NCI-H187 (cell line): ENCODE measurements at places on chromosomes 2 and 18.
A peak's percentile ranks its signal among the peaks of the same experiment; 100 is the strongest.

- DNase-seq: no peak
Measured at GRCh38 chr2:182049372-182050148, 63.9 kb downstream of the PPP1R1C start.

DNA sequence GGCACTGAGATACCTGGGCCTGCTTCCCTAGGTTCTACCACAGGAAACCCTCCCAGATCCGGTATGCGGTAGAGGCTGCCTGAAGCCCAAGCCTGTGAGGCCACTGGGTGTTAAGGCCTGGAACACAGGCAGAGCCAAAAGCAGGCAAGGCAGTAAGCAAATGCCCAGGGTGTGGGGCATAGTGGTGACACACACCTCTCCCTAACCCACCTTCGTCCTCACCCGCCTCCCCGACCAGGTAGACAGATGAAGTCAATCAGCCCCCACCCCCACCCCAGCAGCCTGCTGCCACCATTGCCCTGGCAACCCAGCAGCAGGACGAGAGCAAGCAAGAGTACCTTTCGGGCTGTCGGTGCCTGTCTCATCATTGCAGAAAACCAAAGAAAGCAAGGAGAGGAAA, 6.1 kb downstream of the DCTN1 start:
- no peak for DNase-seq

DNA sequence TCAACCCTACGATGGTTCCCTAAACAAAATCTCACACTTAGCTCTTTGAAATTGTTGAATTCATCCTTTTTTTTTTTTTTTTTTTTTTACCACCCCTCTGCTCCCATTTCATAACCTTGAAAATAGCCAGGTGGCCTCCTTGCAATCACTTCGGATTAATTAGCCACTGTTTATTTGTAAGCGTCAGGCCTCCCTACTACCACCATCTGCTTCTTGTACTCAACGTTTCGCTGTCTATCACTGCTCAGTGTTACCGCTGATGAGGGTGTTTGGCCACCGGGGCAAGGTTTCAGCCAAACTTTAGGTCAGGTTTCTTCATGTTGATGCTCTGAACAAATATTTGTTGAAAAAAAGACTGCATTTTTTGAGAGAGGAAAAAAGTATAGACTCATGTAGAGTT, 183.2 kb downstream of the EPHA4 start:
- no peak for DNase-seq

DNA sequence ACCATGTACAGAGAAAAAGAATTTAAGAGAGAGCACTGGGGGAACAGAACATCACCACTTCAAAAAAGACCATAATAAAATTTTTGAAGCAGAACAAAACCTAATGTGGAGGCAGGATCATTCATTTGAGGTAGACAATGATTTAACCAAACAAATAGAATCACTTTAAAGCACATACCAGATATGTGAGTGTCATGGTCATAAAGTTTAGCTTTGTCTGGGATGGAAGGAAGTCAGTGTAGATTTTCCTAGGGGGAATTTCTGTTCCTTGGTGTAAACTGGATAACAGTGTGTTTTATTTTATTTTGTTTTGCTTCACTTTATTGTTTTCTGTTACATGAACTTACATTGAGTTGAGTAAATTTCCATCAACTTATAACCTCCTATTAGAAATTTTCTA, 120.8 kb downstream of the CRIM1 start:
- no peak for DNase-seq

DNA sequence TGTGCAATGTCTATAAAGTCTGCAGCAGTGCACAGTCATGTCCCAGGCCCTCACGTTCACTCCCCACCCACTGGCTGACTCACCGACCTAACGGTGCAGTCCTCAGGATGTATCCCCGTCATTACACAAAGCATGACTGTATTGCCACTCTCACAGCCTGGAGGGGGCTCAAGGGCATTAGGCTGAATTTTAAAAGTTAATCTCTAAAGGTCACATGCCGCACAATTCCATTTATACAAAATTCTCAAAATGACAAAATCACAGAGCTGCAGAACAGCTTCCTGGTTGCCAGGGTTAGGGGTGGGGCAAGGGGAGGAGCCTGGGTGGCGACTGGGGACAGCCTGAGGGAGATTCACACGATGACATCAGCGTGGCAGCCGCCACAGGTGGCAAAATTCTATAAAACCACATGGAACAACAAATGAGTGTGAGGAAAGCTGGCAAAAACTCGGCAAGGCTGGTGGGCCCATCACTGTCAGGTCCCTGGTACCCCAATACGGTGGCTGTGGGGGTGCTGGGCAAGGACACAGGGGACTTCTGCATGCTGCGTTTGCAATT, 97.6 kb downstream of the NDUFA10 start:
- DNase-seq: no peak

GRCh38 chr2:196949116-196949515, 22.6 kb upstream of the PGAP1 start:
- no peak for DNase-seq

DNA sequence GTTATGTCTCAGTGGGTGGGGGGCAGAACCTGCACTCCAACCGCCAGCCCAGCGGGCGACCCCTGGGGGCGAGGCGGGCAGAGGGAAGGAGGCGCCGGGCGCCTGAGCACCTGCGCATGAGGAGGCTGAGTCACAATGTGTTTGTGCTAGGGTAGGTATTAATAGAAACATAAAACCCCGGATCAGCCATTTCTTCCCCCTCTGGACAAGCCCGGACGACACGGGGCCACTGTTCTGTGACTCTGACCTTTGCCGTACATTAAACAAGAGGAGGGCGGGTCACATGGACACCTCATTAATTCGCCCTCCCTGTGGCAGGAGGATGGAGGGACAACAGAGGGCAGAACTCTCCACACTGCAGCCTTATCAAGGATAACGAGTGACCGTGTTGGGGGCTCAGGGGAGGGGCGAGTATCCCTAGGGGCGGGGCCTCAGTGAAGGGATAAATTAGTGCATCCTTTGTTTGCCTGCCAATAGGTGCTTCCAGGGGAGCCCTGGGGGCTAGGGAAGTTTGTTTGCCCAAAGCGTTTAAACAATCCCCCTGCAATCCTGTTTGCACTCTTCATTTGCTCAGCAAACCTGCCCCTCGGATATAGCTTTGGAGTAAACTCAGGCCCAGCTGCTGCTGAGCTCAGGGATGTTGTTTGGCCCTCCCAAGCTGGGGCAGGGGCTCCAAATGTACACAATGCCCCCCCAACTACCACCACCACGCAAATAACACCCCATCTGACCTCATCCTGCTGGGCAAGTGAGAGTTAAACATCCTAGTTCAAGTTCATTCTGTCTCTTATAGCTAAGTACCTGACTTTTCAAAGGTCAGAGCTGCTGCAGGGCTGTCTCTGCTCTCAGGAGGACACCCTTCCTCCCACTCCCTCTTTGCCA, 171.2 kb upstream of the GLI2 start:
- DNase-seq: no peak

DNA sequence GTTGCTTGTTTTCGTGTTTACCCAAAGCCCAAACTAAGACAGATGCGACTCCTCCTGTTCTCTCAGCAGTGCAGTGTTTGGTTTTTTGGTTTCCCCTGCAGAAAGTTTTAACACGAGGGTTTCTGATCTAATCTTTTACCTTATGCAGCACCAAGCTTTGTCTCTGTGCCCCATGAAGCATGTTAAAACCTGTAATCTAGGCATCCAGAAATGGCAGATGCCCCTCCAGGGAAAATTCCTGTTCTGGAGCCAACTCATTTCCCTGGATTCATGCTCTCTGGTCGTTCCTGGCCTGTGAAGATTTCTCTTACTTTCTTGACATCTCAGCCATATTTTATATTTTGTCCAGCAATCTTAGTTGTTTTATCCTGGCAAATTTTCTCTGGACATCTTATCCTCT, 91.5 kb downstream of the LTBP1 start:
- DNase-seq: no peak

GRCh38 chr2:148989882-148990493, 48.5 kb upstream of the LYPD6B start:
- no peak for DNase-seq

- DNase-seq: no peak
Measured at GRCh38 chr2:161486111-161486510, 70.0 kb downstream of the TBR1 start.

GRCh38 chr2:47073641-47074040, 81.5 kb downstream of the STPG4 start:
- DNase-seq: no peak

DNA sequence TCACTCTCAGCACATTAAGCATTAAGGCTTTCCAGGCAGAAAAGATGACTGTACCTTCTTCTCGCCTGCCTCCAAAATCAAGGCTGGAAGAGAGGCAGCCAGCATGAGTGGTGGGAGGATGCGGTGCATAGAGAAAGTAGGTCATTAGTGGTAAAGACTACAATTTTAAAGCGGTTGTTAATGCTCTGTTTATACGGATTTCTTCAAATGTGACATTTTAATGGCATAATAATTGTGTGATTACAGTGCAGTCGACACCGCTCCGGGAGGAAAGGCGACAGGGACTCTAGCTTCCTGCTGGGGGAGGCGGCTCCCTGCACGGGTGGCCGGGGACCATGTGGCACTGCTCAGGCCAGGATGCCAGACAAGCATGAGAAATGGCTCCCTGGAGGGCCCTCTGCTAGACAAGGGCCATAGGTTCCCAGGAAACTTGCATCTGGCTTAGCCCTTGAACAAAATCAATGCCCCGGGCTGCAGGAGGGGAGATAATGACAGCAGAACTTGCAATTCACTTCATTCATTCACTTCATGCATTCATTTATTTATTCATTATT, 129.6 kb downstream of the GALNT14 start:
- DNase-seq: peak; percentile 86

GRCh38 chr2:225894236-225894980, 494.9 kb downstream of the NYAP2 start:
- DNase-seq: no peak

DNA sequence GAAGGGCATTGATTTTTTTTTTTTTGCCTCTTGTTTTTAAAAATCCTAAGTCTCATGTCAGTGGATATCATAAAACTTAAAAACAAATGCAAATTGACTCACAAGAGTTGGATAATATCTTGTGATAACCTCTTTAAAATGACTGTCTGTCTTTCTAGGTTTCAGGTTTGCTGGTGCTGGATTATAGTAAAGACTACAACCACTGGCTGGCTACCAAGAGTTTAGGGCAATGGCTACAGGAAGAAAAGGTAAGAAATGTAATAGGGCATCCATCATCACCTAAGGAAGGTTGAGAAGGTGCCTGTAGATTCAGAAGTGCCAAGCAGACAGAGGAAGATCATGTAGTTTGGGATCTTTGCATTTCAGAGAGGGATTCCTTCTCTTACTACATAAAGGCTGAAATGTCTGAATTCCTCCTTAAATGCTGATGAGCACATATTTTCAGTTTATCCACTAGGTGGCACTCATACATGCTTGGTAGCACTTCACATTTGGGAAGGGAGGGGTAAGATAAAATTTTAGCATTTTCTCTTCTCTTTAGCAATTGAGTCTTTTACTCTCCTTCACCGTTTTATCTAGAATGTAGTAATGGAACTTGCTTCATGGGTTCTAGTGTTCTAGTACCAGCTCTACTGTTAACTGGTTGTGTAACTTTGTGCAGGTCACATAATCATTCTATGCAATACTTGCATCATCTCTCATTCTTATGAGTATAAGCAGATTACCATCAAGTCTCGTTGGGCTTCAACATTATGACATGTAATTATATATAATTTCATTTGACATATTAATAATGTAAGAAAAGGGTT, 21.1 kb downstream of the CPS1 start:
- DNase-seq: no peak

- no peak for DNase-seq
Measured at GRCh38 chr2:161418715-161419637, 2.9 kb downstream of the TBR1 start.

GRCh38 chr2:10211844-10212422, 89.4 kb downstream of the RRM2 start:
- DNase-seq: no peak

- DNase-seq: no peak
Measured at GRCh38 chr2:36343606-36344005, 12.0 kb upstream of the CRIM1 start.

DNA sequence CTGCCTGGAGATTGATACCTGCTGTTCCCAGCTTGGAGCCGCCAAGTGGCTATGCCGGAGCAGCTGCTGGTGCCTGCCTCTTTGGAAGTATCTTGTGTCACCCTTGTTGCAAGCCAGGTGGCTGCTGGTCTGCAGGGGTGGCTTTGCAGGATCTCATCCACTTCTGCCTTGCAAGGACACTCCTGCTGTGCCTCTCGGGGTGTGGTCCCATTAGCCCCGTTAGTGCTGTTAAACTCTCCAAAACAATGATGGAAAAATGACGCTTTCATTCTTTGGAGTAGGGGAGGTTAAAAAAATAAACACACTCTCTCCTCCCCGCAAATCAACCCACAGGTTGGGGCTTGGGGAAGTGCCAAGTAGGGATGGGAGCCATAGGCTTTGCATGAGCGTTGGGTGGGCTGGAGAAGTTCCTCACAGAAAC, 352.8 kb downstream of the RNF144A start:
- peak; percentile 94 for DNase-seq

DNA sequence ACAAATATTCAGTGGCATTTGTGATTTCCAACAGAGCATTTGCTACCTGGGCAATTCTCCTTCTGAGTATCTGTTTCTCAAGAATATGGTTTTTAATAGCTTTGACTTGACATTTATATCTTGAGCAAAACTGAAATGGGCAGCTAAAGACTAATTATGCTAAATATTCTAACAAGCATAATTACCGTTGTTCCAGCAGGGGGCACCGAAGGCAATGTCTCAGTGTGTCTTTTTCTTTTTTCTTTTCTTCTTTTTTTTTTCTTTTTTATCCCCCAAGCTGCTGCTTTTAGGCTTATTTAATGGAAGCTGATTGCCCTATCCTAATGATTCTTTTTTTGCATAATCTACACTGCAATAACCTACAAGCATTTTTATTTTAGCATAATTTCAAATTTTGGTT, 138.9 kb upstream of the NABP1 start:
- no peak for DNase-seq

DNA sequence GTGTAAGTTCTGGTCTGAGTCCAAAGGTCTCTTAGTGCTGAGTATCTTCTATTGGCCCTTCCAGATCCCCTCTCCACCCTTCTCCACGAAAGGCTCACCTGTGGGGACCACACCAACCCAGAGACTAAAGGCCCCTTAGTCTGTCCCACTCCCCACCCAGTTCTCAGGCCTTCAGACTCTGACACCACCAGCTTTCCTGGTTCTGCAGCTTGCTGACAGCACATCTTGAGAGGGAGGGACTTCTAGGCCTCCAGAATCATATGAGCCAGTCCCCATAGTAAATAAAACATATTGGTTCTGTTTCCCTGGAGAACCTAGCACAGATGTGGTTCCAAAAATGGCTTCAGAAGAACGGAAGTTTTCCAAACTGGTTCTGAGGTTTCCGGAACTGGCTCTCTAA, 38.5 kb upstream of the KLF11 start:
- no peak for DNase-seq

GRCh38 chr18:36377626-36378025, 80.1 kb downstream of the FHOD3 start:
- DNase-seq: no peak

- DNase-seq: no peak
Measured at GRCh38 chr2:5377323-5377722, 314.9 kb upstream of the SOX11 start.

- DNase-seq: no peak
Measured at GRCh38 chr2:172196768-172197431, 94.2 kb upstream of the DLX2 start.
